DMS153 (cell line): ENCODE measurements at places on chromosomes 2 and 18.

- no peak for DNase-seq
Observed at GRCh38 chr2:73982140-73982617, 2.5 kb upstream of the TET3 start.

GRCh38 chr2:28951910-28952835 is 28.9 kb upstream of the TOGARAM2 start:
- DNase-seq: no peak

DNA sequence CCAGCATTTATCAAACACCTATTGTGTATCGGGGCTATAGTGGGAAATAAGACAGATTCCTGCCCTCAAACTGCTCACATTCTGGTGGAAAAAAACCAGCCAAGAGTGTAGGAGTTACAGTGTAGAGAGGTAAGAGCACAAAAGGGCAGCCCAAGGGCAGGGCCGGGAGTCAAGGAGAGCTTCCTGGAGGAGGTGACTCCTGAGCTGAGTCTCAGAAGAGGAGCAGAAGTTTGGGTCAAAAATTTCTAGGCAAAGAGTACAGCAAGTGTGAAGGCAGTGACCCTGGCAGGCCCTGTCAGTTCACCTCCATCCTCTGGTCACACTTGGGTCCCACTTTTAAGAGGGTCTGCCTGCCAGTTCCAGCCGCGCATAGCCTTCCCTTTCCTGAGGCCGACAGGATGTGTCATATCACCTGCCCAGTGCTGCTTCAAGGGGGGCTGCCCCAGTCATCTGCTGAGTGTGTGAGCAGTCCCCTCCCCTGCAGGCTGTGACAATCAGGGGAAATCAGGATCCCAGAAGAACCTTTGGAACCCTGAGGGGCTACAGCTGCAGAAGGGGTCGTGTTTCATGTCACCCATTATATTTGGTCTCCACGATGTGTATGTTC is 118.4 kb downstream of the GLI2 start:
- no peak for DNase-seq

DNA sequence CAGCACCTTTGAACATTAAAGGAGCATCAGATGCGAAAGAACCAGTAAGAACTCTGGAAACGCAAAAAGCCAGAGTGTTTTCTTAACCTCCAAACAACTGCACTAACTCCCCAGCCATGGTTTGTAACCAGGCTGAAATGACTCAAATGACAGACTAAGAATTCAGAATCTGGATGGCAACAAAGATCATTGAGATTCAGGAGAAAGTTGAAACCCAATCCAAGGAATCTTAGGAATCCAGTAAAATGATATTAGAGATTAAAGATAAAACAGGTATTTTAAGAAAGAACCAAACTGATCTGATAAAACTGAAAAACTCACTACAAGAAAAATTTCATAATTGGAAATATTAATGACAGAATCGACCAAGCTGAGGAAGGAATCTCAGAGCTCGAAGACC is 116.7 kb downstream of the PTRHD1 start:
- DNase-seq: no peak

DNA sequence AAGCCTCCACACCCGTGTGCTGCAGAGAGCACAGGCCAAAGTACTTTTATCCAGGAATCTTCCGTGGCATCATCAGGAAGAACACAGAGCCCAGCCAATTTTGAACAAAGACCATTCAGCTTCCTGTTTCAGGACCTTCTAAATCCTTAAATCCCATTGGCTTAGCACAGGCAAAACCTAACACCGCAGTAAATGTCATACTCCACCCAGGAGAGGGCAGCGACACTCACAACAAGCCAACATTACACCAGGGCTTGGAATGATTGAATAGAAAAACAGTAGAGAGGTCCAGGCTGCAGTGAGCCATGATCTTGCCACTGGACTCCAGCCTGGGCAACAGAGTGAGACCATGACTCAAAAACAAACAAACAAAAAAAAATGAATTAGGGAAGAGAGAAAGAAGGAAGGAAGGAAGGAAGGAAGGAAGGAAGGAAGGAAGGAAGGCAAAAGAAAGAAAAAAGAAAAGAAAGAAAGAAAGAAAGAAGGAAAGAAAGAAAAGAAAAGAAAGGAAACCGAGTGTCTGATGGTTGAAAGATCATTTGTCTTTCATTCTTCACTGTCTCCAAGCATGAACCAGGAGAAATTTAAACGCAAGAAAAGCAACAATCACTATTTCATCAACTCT is 144.6 kb upstream of the SATB2 start:
- DNase-seq: no peak

GRCh38 chr18:11747731-11748130 is 58.7 kb downstream of the GNAL start:
- no peak for DNase-seq

DNA sequence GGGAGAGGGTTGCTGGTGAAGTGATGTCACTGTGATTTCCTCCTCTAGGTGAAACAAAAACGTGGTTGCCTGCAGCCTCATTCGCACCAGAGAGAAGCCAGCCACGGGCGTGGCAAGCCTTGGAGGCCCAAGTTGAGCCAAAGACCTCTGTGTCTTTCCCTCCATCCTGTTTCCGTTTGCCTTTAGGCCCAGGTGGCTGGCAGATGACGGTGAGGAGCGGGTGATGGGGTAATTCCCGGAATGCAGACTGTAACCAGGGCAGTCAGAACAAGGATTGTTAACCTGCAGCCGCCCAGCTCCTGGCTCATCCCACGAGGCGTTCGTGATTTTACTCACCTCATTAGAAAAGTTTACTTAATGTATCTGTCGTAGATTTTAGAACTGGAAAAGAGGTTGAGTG is 14.4 kb downstream of the CTIF start:
- DNase-seq: no peak

DNA sequence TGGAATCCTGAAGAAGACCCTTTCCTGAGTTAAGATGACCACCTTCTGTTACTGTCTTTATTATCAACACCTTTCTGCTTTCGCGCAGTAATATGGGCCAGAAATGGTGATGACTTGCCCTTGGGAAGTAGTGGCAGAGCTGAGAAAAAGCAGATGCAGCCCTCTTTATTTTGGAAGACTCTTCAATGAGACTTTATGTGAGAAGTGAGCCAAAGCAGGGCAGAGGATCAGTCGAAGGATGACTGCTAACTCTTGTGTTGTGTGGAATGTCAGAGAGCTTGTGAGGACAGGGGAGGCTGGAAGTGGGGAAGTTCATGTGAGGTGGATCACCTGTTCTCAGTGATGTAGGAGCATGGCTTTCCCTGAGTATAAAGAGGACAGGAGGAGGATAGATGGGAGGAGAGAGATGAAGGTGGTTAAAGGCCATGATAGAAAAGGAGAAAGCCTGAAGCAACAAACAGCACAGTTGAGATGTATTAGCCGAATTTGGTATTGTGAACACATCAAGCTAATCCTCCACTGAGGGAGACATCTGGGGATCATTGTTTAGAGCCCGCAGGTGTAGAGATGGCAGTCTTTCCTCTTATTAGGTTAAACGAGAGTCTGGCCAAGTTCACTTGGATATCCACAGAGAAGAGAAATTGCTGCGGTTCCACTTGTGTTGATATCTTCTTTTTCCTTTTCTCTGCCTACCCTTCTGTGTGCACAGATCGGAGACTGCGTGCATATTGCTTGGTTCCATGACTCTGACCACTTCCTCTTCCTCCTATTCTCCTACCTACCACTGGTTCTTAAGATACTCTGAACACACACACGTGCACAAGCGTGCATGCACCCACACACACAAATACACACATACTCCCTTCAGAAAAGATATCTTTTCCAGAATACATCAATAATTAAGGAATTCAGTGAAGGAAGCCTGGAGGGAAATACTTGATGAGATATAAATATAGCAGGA is 67.4 kb downstream of the SLC9A2 start:
- no peak for DNase-seq

DNA sequence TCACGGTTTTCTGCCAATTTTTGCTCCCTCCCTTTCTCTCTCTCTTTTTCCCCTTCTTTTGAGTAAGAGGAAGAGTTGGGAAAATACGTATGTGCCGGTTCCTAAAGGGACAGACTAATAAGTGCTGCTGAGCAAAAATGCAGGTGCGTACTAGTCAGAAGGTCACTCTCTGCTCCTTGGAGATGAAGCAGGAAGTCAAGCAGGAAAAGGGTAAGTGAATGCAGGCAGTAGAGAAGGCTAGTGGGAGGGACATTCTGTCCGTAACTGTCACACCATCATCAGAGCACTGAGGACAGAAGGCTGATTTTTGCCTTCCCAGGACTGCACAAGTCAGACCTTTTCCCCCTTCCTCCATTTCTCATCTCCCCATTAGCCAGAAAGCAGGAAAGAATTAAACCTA is 105.7 kb downstream of the CDH2 start:
- no peak for DNase-seq

- no peak for DNase-seq
Observed at GRCh38 chr2:42142547-42143184, 26.5 kb upstream of the EML4 start.

DNA sequence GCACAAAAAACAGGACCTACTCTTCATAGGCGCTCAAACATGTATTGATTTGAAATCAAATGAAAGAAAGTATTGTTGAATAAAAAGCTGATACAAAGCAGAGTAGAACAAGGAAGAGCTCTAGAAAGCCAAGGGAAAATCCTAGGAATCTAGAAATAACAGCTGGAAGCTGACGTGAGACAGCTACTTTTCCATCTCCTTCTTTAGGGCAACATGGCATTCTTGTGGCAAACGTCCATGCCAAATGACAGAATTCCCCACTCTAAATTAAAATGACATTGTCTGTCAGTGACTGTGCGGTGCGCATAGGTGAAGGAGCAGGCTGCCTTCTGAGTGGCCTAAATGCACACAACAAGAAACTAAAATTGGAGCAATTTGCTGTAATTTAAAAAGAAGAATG is 557.4 kb downstream of the SOX11 start:
- no peak for DNase-seq

DNA sequence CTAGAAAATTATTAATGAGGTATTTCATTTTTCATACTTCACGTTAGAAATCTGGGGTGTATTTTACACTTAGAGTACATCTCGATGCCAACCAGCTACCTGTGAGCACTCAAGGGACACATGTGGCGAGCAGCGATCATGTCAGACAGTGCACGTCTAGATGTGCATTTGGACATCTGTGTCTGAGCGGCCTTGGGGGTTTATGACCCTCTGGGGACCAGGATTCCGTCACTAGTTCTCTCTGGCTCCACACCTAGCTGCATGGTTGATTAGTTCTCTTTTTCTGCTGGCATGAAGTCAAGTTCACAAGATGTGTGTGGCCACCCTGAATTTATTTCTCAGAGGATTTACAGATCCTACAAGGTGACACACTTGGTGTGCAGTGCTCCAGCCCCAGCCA is 192.2 kb downstream of the TSN start:
- DNase-seq: no peak

- peak; percentile 97 for DNase-seq
Observed at GRCh38 chr2:61854564-61855317, 881 bp upstream of the FAM161A start.

GRCh38 chr2:102436323-102436722 is 13.4 kb downstream of the IL18RAP start:
- no peak for DNase-seq

DNA sequence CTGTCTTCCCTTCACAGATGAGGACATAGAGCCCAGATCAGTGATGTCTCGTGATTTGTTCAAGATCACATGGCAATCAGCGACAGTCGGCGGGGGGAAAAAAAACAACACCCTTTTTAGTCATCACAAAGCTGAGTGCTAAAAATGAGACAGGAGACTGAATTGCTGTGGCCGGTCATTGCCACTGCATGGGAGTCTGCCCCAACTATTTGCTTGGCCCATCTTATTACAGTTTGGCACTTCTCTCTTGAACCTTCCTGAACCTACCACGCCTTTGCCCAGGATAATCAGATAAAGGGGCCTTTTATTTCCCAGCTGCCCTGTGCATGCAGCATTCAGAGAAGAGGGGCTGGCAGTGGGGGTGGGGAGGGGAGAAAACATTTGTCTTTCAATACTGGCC is 42.7 kb downstream of the SETBP1 start:
- DNase-seq: no peak

- no peak for DNase-seq
Observed at GRCh38 chr2:58521803-58522554, 280.9 kb upstream of the FANCL start.

- no peak for DNase-seq
Observed at GRCh38 chr2:151237422-151238025, 24.1 kb downstream of the RBM43 start.

- DNase-seq: no peak
Observed at GRCh38 chr18:71849407-71849806, 694.7 kb downstream of the CBLN2 start.
